ENCODE measurements at places on chromosomes 12 and 14.

GRCh38 chr14:68580671-68581070 lies 212.2 kb downstream of the ZFP36L1 start:
- DNase-seq, result no peak

DNA sequence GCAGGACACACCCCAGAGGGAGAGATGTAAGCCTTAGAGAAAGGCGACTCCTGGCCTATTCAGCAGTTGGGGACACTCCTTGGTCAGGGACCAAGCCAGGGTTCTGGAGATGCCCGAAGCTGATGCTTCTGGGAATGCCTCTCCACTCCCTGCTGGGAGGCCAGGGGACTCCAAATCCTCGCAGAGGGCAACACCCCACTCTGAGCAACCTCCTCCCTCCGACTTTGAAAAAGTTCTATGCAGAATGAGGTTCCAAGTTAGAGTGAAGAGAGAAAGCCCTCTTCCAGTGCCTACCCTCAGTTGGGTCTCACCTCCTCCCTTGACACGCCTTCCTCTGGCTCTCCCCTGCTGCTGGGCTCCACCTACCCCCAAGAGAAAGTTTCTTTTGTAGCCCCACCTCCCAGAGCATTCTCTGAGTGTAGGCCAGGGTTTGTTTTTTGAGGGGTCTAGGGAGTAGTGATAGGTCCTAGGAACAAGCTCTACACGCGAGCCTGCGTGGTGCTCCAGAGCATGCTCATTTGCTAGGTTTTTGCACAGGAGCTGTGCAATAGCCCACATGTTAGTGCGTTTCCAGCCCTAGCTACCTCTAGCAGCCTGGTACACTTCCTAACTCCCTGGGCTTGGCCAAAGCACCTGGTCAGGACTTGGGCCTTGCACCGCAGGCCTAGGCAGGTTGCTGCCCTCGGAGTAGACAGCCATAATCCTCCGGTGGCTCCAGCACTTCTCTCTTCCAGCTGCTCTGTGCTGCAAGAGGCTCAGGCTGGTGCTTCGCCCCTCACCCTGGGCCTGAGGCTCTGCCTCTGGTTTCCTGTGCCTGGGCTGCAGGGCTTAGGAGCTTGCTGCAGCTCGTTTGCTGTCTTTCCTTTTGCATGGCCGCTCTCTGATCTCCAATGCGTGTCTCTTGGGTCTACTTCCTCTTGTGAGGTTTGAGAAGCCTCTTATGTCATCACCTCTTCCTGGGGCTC lies 590 bp upstream of the CEBPE start:
- DNase-seq, result peak; percentile 71

DNA sequence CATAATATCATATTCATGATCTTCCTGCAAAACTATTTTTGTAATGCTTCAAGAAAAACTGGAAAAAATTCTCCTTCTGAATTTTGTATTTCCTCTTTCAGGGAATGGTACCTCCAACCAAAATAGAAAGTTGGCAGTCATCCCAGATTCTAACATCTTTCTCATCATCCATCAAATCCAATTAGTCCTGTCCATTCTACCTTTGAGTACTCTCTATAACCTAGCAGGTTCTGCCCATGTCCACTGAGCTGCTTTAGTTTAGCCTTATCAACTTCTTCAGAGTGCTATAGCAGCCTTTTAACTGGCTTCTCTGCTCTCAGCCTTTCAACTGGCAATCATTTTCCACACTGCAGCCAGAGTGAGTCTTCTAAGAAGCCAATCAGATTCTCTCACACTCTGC lies 236.2 kb downstream of the AKAP6 start:
- no peak for DNase-seq

DNA sequence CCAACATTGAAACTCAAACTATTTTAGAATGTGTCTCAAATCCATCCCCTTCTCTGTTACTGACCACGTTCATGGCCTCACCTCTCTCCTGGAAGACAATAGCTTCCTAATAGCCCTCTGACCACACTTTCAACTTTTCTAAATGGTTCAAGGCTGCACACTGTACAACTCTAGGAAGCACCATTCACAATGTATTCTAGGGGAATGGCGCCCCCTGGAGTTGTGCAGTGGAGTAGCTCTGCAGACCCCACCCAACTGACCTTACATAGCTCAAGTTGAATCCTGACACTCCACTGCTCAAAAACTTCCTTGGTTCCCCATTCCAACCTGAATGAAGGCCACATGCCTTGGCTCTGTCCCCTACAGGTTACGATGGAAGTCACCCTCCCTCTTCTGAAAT lies 77.6 kb downstream of the GAS2L3 start:
- no peak for DNase-seq

- DNase-seq, result no peak
Measured at GRCh38 chr12:59570145-59570544, 25.7 kb upstream of the SLC16A7 start.

GRCh38 chr12:47547077-47547476 lies 158.8 kb downstream of the RPAP3 start:
- DNase-seq, result no peak

GRCh38 chr12:49309386-49309785 lies 13.7 kb upstream of the TROAP start:
- DNase-seq, result no peak

- DNase-seq, result peak; percentile 34
Measured at GRCh38 chr12:70719672-70720420, 82.6 kb upstream of the PTPRB start.

GRCh38 chr14:80275208-80275850 lies 64.0 kb upstream of the DIO2 start:
- no peak for DNase-seq

DNA sequence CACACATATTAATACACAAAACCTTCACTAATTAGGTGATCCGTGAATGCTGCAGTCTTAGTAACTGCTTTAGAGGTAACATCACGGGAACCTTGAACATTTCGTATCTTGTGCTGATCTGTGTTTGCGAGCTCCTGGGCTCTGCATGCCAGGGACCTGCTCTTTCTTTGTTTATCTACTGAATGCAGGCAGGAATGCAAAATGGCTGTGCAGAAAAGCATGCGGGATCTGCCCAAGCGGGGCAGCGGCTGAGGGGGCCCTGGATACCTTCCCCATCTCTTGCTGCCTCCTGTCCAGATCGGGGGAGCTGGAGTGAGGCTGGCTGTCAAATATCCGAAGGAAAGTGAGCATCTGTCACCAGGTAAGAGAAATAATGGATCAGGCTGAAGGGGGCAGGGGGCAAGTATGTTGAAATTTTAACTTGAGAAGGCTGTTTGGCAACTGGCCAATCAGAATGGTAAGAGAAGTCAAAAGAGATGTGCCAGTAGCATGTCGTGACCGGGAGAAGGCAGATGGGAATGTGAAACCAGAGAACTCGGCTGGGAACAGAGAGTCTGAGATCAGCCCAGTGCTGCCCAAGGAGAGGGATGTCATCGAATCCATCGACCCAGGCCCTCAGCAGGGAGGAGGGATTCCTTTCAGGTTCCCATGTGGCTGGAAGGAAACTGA lies 191.4 kb downstream of the TTC7B start:
- no peak for DNase-seq

DNA sequence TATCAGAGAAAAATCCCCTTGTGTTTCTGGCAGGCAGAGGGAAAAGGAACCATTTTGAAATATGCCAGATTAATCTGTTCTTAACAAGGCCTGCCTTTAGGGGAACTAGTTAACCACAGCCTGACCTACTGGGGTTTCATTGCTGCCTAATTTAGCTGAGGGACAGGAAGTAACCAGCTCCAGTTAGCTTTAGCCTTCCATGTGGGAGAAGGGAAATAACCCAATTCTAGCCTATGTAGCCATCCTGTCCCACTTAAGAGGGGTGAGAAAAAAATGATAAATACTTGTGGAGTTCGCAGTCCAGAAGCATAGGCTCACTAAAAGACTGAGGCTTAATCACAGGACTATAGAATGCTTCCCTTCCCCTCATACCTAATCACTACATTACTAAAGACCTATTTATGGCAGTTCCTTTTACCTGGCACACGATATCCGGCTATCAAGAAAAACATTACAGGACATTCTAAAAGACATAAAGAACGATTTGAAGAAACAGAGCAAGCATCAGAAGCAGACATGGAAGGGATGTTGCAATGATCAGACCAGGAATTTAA lies 22.8 kb downstream of the COX8C start:
- DNase-seq, result no peak

DNA sequence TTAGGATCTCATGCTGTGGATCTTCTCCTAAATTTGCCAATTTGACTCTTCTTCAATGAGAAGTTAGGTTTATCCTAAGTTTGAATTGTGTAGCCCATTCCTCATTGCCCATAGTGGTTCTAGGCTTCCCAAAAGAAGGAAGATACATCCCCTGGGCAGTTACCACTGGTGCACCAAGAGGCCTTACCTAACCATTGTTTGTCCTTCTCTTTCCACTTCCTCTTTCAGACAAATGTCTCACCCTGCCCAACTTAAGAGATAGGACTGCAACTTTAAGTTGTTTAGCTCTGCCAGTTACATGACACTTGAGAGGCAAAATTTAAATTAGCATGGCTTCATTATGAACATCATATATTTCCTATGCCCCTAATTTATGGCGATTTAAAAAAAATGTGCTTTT lies 9.4 kb upstream of the KCNH3 start:
- DNase-seq, result no peak

DNA sequence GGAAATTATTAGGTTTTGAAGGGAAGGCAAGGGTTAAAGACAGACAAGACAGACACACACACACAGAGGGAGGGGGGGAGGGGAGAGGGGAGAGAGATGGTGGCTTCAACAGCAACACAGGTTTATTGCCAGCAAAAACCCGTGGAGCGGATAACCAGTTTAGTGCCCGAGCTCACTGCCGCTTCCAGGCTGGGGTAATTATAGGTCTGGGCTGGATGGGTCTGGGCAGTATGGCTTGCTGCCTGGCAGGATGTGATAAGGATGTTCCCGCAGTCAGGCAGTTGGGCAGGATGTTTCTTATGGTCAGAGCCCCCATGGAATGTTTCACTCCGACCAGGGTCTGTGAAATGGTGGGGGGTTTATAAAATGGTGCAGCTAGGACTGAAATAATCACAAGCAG lies 4.4 kb upstream of the TDRD9 start:
- DNase-seq, result no peak

GRCh38 chr12:109110988-109111495 lies 5.3 kb upstream of the ACACB start:
- peak; percentile 74 for DNase-seq

DNA sequence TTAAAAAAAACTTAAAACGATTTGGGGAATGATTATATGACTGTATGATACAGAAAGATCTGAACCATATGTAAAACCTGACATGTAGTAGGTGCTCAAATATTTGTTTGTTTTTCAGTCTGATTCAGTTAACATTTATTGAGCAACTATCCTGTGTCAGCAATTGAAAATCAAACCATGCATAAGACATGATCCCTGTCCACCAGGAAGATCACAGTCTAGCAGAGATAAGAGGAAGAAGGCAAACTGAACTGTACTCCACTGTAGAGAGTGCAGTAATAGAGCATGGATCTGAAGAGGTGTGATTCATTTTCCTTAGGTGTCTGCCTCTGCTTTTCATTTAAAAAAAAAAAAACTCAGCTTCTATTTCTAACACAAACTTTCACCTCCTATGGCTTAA lies 7.9 kb upstream of the AK7 start:
- DNase-seq, result no peak

DNA sequence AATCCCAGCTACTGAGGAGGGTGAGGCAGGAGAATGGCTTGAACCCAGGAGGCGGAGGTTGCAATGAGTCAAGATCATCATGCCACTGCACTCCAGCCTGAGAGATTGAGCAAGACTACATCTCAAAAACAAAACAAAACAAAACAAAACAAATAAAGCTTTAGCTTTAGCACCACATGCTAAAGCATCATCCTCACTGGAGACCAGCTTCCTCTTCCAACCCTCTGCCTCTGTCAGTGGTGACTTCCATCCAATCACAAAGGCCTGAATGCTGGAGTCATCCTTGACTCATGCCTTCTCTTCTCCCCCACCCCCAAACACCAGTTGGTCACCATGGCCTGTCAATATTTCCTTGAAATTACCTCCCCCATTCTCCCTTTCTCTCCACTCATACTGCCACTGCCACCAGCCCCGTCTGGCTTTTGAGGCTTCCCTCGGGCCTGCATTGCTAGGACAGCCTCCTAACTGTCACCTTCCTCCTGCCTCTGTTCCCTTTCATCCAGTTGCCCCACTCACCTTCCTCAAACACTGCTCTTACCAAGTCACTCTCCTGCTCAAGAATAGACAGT lies 1.4 kb downstream of the ZNF385A start:
- no peak for DNase-seq

- no peak for DNase-seq
Measured at GRCh38 chr14:93891756-93892504, 35.2 kb upstream of the FAM181A start.
